Nucleus accumbens (tissue), 56 donors: ENCODE measurements at places on chromosomes 3 and 15.

- no peak for DNase-seq
Measured at GRCh38 chr15:90883976-90884718, at the start of gene FES. Gene FES, plus strand, starts transcription at chr15:90884504. Its CDS starts 542 bp downstream, at chr15:90885046.

DNA sequence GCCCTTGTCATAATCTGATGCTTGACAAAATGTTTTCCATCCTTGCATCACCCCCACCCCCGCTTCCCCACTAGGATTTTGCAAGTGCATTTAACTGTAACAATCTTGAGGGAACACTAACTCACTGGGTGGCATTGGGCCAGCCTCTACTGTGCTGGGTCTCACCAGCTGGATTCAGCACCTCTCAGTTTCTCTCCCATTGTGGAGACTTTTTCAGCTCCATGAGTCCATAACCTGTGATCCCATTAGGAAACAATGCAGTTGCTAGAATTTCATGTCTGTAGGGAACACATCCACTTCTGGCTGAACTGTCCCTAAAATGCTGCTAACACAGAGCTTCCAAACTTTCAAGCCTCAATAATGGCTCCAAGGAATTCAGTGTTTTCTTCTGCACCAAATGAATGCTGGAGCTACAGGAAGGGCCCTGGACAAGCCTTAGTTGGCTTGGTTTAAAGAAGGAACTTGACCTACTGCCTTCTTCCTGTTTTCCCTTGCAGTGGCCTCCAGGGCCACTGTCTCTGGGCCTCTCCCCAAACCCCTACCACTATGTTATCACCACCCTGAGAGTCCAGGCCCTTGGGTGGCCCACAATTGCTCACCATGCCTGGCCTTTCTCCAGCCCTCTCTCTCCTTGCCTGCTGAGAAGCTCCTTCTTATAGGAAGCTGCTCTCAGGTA, 15.6 kb downstream of the CYP19A1 start:
- no peak for DNase-seq

GRCh38 chr3:158105119-158105709, 1.0 kb downstream of the SHOX2 start:
- DNase-seq, result no peak

DNA sequence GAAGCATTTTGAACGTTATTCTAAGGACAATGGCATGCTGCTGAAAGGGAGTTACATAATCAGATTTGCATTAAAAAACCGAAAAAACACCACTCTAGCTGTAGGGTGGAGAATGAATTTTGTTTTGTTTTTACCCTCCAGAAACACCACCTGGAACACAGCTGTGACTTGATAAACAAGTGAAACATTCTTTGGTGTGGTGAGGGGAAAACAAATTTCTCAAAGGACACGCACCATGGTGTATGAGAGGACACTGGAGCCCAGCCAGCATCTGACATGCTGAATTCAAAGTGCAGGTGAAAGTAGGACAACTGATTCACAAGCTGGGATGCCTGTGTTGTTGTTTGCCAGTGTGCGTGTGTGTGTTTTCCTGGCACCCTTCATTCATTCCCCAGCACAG, 554.5 kb upstream of the TBL1XR1 start:
- no peak for DNase-seq

GRCh38 chr15:55221090-55222011, 24.6 kb upstream of the RSL24D1 start:
- no peak for DNase-seq

- no peak for DNase-seq
Measured at GRCh38 chr15:83769411-83769999, 115.6 kb downstream of the ADAMTSL3 start.

DNA sequence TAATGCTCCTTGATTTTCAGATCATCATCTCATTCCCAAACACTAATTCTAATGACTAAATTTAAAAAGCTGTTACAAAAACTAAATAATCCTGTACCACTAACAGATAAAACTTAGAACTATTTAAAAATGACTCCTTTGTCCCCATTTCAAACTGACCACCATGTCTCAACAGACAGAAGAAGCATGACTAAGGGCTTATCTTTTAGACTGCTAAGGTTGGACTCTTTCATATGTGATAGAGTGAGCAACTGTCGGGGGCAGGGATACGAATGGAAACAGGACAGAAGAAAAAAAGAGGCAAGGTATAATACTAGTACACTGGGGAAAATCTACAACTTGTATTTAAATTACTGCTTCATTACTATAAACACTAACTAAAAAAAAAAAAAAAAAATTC, 23.3 kb downstream of the SNX4 start:
- DNase-seq, result no peak
